Nucleus accumbens (tissue), 56 donors: ENCODE measurements at places on chromosomes 12 and 14.

DNA sequence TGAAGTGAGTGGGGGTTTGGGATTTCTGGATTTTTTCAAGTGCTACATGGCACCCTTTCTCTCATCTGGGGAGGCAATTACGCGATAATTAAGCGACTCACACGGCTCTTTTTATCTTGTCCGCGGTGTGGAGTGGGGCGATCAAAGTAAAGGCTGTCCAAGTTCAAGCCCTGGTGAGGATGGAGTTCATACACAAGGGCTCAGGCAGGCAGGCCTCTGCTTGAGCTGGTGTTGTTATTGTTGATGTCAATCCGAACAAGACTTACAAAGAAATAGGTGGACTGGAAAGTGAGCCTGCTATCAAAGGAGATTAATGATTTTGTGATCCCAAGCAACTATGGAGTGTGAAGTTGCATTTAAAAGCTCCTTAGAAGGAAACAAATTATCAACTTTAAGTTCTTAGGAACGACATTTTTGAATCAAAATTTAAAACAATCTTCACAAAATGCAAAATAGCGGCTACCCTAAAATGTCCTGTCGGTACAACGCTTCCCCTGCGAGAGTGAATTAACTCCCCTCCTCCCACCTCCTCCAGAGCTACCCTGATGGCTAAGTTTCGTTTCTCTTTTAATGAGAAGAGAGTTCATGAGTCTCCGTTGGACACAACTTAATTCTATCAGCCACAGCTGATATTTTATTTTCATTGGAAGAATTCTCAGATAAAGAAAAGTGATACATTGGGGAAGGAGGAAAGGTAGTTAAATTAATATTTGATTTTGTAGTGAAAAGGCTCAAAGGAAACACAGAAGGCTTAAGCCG lies 5.9 kb downstream of the FOXA1 start:
- no peak for DNase-seq

- no peak for DNase-seq
Observed at GRCh38 chr12:18375131-18375530, 113.8 kb downstream of the PIK3C2G start.

- no peak for DNase-seq
Observed at GRCh38 chr14:61704554-61704953, 9.2 kb downstream of the HIF1A start.

DNA sequence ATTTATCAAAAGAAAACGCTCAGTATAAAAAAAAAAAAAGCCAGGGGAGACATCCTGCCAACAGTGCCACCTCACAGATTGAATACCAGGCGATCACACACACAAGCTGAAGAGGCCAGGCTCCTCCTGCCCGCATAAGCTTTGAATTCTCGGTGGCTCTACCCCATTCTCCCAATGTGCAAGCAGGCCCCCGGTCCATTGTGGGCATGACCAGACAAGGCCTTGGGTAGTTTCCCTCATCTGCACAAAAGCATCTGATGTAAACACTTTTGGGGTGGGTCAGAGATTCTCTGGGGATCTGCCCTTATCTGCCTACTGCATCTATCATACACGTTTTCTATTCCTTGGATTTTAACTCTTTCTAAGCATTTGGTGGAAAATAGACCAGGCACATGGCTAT lies 16.2 kb downstream of the KLRF2 start:
- DNase-seq: no peak

GRCh38 chr12:75974323-75975187 lies 57.0 kb downstream of the PHLDA1 start:
- no peak for DNase-seq

DNA sequence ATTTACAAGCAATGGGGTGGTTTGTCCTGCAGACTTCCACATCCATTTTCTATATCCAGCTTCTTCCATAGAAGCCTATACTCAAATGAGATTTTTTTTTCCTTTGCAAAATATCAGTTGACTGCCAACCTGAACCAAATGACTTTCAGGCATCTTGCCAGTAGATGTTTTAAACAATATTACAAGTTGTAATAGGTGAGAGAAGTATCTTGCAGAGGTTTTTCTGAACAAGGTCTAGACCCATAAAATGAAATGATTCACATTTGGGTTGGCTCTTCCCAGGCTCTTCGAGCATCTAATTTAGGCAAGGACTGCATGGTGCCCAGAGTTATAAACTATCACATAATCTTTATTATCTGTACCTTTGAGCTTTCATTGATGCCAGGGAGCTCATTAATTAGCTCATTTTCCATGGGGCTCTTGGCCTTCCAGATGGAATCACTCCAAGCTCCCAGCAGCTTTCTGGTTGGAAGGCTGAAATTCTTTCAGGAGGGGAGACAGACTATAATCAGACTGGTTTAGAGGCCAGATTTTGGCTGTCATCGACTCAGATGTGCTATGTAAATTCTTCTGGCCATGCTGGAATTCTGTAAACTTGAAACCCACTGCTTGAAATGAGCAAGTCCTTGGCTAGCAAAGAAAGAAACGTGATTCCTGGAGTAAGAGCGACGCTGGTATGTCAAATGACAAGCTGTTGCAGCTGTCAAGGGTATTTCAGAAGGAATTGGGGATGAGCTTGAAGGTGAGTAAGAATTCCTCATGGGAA lies 32.2 kb upstream of the DICER1 start:
- DNase-seq: no peak

- DNase-seq: no peak
Observed at GRCh38 chr14:29391231-29391630, 536.4 kb downstream of the PRKD1 start.

- DNase-seq: no peak
Observed at GRCh38 chr14:95331708-95332408, 12.2 kb upstream of the CLMN start.

DNA sequence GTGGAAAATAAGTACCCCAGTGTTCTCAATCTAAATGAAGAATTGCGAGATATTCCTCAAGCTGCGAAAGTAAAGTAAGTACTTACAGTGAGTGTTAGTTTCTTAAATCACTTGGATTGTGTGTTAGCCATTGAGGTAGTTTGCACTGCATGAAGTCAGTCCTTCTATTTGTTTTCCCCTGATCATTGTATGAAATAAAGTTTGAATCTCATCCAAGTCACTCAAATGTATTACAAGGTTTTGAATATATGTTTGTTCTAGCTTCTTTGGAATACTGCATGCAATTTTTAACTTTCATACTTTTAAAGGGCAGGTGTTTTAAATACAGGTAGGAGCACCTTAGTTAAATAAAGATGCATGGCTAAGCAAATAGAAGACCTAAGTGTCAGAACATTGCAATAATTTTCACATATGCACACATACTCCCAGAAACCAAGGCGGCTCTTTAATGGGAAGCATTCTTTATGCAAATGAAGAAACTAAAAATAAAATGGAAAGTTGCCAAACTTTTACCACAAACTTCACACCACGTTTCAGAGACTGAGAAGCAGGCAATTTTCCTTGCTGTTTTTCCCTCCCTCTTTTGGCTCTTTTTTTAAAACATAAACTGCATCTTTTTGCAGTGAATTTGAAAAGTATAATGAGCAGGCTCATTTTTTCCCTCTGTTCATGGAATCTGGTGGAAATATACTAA lies 105.6 kb downstream of the GPR135 start:
- DNase-seq: no peak

GRCh38 chr12:85531341-85531740 lies 251.3 kb downstream of the ALX1 start:
- DNase-seq: no peak

DNA sequence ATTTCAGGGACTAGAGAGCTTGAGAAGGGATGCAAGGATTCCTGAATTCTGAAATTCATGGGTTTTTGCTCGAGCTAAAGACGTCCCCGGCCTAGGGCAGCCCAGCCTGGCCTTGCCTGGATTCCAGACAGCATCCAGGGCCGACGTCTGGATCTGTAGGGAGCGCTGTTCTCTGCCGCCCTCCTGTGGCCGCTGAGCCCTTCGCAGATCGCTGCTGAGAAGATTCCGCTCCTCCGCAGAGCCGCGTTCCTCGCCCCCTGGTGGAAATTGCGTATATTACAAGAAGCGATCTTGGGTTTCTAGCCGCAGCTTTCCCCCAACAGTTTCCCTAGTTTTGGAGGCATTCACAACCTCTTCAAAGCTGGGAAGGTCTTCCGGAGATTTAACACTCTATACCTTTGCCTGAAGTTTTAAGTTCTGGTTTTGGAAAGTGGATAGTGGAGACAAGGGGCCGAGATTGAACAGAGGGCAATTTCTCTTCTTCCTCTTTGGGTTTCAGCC lies 5.1 kb downstream of the CISTR start:
- DNase-seq: peak; percentile 86

DNA sequence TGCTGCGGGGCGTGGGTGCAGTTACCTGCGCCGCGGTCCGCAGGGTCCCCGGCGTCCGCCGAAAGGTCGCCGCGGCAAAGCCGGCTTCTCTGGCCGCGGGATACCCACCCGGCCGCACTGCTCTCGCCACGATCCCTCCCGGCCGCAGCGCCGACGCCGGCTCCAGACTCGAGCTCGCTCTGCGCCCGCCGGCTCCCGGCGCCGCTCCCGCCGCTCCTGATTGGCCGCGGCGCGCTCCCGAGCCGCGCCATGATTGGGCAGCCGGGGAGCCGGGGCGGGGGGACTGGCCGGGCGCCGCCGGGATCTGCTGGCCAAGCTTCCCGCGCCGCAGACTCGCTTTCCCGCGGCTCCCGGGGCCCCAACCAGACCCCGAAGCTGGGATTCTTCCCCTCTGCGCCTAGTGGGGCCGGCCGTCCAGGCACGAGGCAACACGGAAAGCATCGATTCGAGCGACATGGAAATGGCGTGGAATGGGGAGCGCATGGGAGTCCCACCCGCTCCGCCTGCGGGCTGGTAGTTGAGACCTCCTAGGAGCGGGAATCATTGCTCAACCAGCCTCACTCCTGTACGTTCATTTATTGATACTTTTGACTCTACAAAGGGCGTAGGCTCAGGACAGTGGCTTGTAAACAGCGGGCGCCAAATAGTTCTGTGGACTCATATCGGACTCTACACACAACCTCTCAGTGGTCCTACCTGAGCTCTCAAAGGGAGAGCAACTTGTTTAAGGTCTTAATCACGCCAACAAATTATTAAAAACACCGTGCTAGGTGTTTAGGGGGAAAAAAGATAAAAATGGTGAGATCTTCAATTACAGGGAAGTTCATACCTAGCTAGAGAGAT lies 36.4 kb upstream of the STON2 start:
- peak; percentile 68 for DNase-seq

- no peak for DNase-seq
Observed at GRCh38 chr14:31877255-31877798, 199.8 kb upstream of the ARHGAP5 start.

DNA sequence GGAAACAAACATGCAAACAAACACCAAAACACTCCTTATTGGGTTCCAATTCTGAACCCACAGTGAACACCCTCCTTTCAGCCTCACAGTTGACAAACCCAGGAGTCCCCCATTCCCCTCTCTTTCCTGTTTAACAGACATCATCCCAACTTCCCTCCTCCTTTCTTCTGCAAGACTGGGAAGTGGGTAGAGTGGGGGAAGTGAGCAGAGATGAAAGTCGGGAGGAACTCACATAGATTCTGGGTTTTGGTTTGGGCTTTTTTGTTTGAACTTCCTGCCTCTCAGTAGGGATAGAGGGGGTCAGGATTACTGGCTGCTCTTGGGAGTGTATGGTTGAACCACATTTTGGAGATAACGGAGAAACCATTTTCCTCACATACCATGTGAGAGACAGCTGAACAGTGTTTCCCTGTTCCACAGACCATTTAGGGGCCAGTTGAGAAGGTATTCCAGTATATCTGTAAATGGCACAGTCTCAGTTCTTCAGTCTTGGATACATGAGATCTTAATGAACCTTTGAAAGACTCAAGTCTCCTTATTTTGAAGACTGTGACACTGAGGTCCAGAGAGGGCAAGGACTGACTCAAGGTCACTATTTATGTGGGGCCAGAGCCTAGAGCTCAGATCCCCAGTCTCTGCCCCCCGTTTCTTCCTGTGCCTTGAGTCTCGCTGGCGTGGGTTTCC lies 3.9 kb upstream of the GPR84 start:
- DNase-seq: no peak

GRCh38 chr14:77914073-77914721 lies 114.3 kb downstream of the ADCK1 start:
- DNase-seq: no peak

DNA sequence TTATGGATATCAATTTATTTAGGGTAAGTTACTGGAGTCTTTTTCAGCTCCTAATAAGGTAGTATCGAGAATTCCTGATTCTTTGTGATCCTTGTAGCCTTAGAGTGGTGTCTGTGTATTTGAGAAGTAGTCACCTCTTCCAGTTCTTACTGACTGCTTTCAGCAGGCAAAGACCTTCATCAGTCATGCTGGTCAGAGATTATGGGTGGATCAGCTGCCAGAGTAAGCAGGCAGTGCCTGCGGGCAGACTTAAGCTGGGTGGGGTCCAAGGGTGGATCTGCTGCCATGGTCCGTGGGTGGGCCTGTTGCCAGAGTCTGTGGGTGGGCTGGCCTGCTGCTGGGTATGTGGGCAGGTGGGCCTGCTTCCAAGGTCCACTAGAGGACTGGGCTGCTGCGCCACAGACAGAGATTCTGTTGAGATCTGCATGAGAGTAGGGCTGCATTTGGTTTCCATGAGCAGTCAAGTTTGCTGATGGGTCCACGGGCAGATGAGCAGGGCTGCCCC lies 188.7 kb downstream of the ANO2 start:
- no peak for DNase-seq

DNA sequence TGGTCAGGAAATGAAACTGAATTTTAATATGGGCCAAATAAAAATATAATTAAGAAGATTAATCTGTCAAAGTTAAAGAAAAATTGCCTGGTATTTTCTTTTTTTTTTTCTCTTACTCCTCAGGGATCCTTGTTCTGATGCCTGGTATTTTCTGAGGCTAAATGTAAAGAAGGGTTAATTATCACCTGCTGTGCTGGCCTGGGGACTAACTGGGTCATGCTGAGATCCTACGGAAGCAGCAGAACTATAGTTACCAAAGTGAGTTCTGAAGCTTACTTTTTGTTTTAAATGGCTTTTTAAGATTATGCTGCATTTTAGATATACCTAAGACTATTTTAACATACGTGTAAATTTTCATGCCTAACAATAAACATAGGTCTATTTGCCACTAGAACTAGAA lies 23.3 kb downstream of the ZC2HC1C start:
- DNase-seq: no peak

GRCh38 chr12:89694542-89694941 lies 14.1 kb downstream of the ATP2B1 start:
- no peak for DNase-seq

GRCh38 chr14:105448706-105449111 lies 25.9 kb upstream of the CRIP2 start:
- DNase-seq: no peak

DNA sequence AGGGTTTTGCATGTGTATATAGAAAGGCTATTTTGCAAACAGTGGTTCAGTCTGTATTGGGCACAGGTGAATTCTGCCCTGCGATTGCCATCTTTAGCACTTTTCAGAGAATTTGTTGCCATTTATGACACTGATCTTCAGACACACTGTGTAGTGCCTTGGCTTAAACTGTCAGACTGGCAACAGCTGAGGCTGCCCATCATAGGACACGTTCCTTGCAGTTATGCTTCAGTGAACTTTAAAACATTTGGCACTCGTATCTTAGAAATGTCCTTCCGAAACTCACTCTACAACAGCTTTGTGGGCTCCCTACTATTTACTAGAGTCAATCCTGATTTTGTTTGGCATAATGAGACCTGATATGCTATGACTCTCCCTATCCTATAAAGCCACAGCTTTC lies 29.1 kb downstream of the AP5M1 start:
- no peak for DNase-seq

- DNase-seq: no peak
Observed at GRCh38 chr14:88901189-88901588, 76.7 kb downstream of the TTC8 start.
